ENCODE measurements at places on chromosomes 4 and X.

- DNase-seq = no peak
These were observed 607.5 kb downstream of the PACRGL start for GRCh38 chr4:21307709-21308108.

GRCh38 chr4:23697001-23697528 is 192.8 kb downstream of the PPARGC1A start:
- no peak for DNase-seq

DNA sequence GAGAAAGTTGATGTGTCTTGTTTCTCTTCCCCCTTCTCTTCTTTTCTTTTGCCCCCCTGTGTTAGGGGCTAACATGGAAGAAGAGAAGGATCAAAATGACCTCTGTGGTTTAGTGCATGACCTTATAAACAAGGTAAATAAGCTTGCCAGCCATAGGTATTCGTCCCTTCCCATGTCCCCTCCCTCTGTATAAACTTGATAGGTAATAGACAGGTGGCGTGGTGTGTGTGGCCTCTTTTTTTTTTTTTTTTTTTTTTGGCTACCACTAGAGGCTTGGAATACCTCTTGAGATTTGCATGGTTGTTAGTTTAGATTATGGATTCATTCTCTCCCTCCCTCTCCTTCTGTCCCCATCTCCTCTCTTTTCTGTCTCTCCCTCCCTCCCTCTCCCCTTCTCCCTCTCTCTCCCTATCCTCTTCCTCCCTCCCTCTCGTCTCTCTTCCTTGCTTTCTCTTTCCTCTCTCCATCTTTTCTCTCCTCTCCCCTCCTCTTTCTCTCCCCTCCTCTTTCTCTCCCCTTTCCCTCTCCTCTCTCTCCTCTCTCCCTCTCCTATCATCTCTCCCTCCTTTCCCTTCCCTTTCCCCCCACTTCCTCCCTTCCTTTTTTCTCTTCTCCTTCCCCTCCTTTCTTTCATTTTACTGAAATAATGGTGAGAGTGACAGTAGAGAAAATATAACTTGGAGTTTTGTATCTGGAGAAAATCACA is 134.4 kb downstream of the AFF1 start:
- DNase-seq = no peak

DNA sequence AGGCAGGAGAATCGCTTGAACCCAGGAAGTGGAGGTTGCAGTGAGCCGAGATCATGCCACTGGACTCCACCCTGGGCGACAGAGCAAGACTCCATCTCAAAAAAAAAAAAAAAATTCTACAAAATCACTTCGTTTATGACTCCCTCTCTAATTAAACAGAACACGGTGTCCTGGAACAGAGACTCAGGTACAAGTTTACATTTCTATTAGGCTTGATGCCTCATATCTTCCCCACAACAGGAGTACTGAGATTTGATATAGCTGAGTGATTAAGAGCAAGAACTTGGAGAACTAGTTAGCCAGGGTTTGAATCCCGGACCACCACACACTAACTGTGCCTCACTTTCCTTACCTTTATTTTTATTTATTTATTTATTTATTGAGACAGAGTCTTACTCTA is 42.2 kb upstream of the KLF3 start:
- DNase-seq = no peak

DNA sequence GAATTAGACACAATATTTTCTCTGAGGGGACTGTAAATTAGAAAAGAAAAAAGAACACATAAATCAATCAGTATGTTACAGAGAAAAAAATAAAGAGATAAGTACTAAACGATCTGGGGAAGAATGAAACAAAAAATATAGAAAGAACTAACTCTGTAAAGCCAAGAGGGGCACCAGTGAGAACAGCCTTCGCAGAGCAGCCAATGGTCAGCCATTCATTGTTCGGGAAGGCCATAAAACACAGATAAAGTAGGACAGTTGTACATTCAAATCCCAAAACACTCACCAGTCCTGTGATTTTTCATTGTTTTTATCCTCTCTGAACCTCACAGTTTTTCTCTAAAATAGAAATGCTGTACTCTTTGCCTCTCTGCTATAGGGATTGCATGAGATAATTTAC is 127.9 kb downstream of the NEK1 start:
- no peak for DNase-seq

GRCh38 chr4:108453366-108453765 is 167.0 kb upstream of the RPL34 start:
- no peak for DNase-seq

GRCh38 chr4:56737666-56738065 is 56.6 kb upstream of the HOPX start:
- DNase-seq = no peak

GRCh38 chr4:159051245-159052071 is 51.4 kb upstream of the RAPGEF2 start:
- DNase-seq = no peak

DNA sequence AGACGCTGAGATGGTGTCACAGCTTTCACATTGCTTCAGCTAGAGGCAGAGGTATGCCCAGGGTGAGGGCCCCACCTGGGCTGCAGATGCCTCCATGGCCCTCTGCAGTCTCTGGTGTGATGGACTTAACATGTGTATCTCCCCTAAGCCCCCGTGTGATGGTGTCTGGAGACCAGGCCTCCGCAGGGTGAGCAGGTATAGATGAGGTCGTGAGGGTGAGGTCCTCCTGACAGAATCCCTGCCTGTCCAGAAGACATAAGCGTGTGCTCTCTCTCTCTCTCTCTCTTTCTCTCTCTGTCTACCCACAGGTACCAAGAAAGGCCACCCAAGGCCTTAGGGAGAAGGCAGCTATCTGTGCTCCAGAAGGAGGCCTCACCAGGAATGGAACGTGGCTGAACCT is 50.9 kb downstream of the CPZ start:
- no peak for DNase-seq

GRCh38 chr4:10180927-10181744 is 64.5 kb upstream of the WDR1 start:
- DNase-seq = no peak

DNA sequence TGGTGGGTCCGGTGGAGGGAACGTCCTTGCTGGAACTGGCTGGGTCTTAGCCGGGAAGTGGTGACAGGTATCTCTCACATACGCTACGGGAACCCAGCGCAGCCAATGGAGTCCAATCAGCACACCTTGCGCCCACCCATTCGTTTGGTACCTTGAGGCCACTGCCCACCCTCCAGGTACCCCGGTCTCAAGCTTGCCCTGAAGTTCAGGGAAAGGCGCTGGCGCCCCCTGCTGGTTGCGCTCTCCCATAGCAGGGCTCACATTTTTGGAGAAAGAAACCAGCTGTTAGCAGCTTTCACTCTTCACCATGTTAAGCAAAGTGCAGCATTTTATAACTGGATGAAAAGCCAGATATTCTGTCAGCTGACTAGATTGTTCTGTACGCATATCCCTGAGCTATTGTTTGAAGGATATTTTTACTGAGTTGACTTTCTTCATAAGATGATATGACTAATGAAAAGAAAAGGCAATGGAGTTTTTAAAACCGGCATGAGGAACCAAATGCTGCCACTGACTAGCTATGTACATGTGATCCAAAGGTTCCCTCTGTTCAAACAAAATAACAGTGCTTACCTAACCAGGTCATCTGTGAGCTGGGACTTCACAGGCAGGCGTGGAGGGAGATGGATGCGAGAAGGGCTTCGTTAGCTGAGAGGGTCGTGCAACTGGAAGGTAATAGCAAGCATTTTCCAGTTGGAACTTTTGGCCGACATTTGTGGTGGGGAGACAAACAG is 43.7 kb downstream of the OTOP1 start:
- DNase-seq = no peak

- DNase-seq = no peak
These were observed 76.2 kb upstream of the DDX3X start for GRCh38 chrX:41257801-41258200.

DNA sequence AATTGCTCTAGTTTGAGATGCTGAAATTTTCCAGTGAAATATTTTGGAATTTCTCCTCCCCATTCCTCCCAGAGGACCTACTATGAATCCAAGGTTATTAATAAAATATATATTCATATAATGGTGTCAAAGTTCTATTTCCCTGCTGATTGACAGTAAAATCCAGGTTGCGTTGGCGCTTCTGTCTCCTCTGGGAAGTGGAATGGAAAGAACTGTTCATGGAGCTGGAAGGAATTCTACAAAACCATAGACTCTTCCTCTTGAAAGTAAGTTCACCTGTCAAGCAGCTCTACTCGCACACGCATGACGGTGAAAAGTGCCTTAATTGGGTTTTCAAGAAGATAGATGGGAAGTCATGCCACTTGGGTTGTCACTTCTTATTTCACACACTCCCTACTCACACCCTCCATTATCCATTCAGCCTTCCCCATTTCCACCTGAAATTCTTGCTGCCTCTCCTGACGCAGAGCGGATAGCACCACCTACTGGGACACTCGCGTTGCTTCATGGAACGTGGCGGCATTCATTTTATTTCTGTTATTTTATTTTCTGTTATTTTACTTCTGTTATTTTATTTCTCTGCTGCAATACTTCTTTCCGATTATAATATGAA is 351.6 kb downstream of the NLGN4X start:
- DNase-seq = no peak

DNA sequence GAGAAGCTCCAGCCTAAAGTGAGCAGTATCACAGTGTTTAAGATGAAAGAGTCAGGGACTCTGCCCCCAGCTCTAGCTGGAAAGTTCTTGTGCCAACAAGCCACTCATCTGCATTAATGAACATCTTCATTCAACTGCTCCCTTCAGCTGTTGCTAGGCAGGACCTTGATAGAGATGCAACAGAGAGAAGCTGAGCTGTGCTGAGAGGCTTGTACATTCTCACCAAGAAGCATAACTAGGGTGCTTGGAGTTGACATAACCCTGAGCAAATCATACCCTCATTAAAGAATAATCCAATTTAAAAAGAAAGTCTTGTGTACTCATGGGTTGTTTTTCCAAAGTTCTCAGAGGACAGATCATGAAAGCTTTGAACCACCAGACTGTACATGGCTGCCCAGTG is 63.2 kb downstream of the ATXN3L start:
- no peak for DNase-seq

Measured in effector CD4-positive, alpha-beta T cell (primary cell).